AG04449 (cell line): ENCODE measurements at places on chromosomes 2 and 18.

- no peak for DNase-seq
These were observed 63.0 kb upstream of the MSH2 start for GRCh38 chr2:47339745-47340541.

GRCh38 chr2:201698588-201699226 is at the start of gene MPP4:
TSS of gene MPP4 (minus strand) at chr2:201698644. CDS start at chr2:201693954, 4,690 bp downstream.
- no peak for DNase-seq

- DNase-seq: no peak
These were observed 1077.3 kb upstream of the TMEFF2 start for GRCh38 chr2:193272011-193272410.

DNA sequence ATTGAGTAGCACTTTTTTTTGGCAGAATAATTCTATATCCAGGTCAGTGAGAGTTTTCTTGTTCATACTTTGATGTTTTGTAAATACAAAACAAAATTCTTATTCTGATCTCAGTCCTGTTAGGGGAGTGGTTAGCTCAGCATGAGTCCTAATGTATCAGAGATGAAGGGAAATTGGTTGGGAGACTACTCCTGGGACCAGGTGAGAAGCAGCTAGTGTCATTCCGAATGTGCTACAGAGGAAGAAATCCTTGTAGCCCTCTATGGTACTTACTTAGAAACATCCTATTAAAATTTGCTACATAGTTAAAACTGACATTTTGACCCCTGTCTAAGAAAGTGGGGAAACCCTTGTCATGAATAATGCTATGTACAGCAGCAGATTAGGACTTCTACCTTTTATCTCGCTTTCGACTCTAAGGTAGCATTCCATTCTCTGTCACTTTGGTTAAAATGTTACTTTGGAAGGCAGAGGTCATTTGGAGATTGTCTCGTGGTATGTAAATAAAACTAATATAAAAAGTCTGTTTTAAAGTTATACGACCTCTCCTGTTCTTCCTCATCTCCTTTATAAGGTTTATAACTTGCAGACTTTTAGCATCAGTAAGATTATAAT is 65.8 kb downstream of the PARD3B start:
- DNase-seq: no peak

DNA sequence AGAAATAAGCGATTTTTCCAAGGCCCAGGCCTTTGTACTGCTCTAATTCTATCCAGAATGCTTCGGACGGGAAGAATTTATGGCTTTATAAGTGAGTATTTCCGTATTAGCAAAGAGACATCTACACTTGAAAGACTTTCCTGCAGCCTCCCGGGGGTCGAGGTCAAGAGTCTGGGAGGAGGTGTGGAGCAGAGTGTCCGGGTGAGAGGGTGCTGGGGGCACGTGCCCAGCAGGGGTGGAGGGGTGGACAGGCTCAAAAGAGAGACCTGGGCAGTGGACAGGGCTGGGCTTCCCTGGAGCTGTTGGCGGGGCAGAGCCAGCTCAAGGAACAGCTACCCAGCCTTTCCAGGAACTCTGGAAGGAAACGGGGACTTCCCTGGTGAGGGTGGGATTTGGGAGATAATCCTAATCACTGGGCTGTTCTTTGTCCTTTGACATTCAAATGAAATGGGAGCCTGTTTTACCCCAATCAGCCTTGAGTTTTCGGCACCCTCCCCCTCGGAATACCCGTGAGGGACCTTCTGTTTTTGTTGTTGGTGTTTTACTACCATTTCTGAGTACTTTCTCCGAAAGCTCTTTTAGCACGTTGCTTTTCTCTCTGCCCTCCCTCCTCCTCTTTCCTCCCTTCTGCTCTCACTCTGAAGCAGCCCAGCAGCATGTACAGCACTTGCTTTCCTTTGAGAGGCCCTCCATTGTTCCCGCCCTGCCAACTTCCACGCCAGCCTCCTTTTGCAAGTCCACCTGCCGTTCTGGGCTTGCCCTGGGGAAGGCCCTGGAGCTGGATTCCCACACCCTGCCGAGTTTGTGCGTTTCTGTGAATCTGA is 164.7 kb downstream of the AGAP1 start:
- DNase-seq: no peak
